RKO (cell line): ENCODE measurements at places on chromosomes 7 and 10.

GRCh38 chr10:110858297-110858934 is 13.3 kb upstream of the PDCD4 start:
- DNase-seq: no peak

GRCh38 chr10:94065362-94065761 is 71.6 kb downstream of the PLCE1 start:
- no peak for DNase-seq

DNA sequence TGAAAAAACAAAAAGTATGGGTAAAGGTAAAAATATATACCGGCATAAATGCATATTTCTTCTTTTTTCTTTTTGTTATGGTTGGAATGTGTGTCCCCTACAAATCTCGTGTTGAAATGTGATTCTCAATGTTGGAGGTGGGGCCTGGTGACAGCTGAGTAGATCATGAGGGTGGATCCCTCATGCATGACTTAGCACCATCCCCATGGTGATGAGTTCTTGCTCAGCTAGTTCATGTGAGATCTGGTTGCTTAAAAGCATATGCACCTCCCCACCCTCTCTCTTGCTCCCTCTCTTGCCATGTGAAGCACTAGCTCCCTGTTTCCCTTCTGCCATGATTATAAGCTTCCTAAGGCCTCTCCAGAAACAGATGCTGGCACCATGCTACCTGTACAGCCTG is 93.3 kb downstream of the HYCC1 start:
- no peak for DNase-seq

GRCh38 chr10:101816376-101816775 is 1.9 kb downstream of the OGA start:
- DNase-seq: peak; percentile 33

GRCh38 chr7:78218051-78218450 is 419.5 kb downstream of the PHTF2 start:
- peak; percentile 2 for DNase-seq

DNA sequence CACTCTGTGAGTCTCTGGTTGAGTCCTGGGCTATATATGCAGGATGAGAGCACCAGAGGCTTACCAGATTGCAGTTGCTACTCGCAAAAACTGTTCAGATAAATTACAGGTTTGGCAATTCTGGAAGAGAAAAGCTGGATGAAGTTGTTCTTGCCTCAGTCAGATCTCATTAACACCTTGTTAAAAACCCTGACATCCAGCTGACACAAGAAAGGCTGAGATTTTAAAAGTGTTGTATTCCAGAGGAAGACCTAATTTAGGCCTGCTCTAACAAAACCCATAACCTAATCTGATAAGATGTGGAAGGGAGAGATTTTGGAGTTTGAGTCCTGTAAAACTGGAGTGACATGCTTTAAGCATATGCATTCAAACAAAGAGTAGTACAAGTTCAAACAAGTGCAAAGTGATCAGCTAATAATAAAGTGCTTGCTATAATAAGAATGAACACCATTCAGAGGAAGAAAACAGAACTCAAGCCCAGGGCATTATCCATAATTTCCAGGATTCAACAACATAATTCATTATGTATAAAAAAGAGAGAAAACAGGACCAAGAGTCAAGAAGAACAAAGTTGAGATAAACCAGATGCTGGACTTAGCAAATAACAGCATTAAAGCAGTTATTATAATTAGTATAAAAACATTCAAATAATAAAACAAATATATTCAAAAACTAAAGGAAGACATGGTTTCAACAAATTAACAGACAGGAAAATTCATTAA is 135.5 kb downstream of the CD36 start:
- no peak for DNase-seq
